Stimulated activated CD8-positive, alpha-beta memory T cell treated with anti-CD3 and anti-CD28 coated beads, Interleukin-15, amount 100 ng/mL, for 24 hours (primary cell): ENCODE measurements at places on chromosomes 3 and 15.
A peak's percentile ranks its signal among the peaks of the same experiment; 100 is the strongest.

GRCh38 chr3:54826251-54826691 is 101.6 kb downstream of the LRTM1 start:
- no peak for DNase-seq

- DNase-seq: no peak
Observed at GRCh38 chr3:9255976-9256375, 6.5 kb upstream of the SRGAP3 start.

GRCh38 chr15:80403712-80404056 is 498 bp upstream of the ARNT2 start:
- no peak for DNase-seq

GRCh38 chr3:22922317-22922716 is 280.8 kb upstream of the UBE2E2 start:
- DNase-seq: no peak

DNA sequence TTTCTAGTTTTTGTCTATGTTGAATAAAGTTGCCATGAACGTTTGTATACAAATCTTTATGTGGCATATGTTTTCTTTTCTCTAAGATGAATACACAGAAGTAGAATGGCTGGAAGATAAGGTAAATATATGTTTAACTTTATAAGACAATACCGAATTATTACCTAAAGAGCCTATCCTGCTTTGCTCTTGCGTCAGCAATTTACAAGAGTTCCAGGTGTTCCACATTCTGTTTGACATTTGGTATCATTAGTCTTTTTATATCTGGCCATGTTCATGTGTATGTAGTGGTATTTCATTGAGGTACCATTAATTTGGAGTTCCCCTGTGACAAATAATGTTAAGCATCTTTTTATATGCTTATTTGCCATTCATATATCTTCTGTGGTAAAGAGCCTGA is 74.1 kb upstream of the TRIM42 start:
- DNase-seq: no peak

DNA sequence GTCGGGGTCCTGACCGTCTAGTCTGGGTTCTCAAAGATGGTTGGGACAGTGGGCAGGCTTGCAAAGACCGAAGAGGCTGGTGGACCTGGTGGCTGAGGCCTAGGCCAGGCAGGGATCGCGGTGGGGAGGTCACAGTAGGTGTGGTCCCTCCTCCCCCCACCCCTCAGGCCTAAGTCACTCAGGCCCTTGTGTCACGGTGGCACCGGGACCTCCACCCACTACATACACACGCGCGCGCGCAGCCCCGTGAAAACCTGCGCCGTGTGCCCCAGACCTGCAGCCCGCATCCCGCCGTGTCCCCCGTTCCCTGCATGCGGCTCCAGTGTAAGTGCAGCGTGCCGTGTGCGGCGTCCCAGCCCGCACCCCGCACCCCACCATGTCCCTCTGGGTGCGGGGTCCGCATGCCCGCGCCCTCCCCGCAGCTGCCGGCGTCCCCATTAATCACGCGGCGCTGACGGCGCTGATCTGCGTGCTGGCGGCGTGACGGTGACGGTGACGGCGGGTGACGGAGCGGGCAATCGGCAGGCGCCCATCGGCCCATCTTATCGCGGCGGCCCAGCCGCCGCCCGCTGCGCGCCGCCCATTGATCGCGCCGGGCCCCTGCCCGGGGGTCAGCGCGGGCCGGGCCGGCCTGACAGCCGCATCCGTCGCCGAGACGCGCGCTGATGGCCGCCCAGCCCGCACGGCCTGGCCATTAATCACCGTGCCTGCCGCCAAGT is 24.4 kb downstream of the SEC61A1 start:
- no peak for DNase-seq

GRCh38 chr3:158830391-158830790 is 28.5 kb downstream of the MFSD1 start:
- no peak for DNase-seq

- DNase-seq: no peak
Observed at GRCh38 chr3:47716656-47717055, 65.0 kb downstream of the SMARCC1 start.

DNA sequence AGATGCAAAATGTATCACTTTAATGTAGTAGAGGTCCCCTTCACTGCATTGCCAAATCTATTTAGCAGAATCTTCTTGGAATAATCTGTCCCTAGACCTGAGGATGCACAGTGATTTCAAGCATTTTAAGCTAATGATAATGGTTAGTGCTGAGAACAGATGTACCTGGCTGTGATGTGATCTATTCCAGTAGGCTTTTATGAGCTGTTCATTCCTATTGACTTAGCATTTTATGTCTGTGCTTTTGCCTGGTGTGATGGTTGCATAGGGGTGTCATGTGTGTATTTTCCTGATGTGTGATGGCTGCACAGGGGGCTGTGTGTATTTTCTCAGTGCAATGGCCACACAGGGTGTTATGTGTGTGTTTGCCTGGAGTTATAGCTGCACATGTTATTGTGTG is 272.9 kb downstream of the TIGIT start:
- no peak for DNase-seq

DNA sequence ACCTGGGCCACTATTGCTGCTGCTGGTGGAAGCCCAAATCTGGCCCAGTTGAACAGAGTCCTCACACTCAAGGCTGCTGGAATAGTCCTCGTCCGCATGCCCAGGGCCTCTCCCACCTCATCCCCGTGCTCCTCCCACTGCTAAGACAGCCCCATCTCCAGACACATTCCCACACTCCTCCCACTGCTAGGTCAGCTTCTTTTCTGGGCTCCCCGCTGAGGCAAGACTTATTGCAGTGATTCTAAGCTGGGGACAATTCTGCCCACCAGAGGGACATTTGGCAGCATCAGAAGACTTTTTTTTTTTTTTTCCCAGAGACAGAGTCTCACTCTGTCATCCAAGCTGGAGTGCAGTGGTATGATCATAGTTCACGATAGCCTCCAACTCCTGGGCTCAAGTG is 35.1 kb downstream of the POC1A start:
- no peak for DNase-seq

DNA sequence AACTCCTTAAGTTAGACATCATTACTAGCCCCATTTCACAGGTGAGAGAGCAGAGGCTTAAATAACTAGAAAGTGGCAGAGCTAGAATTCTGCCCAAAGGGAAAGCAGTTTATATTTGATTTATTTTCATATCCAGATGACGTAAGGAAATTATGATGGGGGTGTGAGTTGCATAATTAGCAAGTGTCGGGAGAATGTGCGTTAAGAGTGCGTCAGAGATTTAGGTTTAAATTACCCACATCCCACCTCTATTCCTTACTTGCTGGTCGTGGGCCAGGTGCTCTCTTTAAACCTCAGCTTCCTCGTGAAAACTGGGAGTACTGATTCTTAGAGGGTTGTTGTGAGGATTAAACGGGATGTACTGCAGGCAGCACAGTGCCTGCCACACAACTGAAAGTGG is 32.3 kb downstream of the FSTL1 start:
- DNase-seq: no peak

GRCh38 chr3:71372241-71372768 is 211.2 kb downstream of the FOXP1 start:
- DNase-seq: no peak

GRCh38 chr15:68427366-68427765 is 4.6 kb downstream of the ITGA11 start:
- DNase-seq: no peak

DNA sequence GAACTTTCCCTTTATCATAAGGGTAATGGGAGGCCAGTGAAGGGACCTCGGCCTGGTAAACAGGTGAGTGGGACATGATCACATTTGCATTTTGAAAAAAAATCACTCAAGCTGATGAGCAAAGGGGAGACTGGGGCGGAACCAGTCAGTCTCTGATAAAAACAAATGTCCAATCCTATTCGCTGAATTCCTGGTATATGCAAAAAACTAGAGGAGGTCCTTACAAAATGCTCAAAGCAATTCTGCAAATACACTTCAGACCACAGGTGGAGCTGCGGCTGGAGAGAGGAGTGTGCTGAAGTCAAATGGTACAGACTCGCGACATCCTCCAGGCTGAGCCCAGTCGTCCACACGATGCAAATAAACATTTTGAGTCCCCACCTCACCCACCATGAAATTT is 166.7 kb downstream of the FOXP1 start:
- DNase-seq: no peak

DNA sequence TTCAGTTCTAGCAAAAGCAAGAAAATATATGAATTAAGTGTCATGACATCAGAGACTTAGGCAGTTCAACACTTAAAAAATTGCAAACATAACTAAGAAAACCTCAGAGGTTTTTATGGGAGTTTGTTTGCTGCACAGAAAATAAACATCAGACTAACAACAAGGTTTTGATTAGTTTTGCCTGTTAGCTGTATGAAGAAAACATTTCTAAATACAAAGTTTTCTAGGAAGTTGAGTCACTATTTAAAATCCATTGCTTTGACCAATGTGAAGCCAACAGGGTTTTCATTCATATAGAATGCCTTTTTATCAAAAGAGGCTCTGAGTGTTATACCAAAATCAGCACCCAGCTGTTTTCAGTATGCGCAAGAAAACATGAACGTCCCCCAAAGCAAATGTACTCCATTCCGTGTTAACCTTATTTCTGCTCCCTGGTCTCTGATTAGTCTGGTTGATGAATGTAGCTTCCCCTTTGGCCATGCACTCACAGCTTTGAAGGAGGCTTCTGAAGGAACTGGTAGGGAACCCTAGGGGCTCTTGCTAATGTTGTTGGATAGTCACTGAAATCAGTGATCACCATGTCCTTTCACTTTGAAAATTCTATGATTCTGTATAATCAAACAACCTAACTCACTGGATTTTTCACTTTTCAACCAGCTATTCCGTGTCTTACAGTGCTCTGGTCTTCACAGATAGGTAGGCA is 89.6 kb upstream of the TSEN2 start:
- DNase-seq: no peak

DNA sequence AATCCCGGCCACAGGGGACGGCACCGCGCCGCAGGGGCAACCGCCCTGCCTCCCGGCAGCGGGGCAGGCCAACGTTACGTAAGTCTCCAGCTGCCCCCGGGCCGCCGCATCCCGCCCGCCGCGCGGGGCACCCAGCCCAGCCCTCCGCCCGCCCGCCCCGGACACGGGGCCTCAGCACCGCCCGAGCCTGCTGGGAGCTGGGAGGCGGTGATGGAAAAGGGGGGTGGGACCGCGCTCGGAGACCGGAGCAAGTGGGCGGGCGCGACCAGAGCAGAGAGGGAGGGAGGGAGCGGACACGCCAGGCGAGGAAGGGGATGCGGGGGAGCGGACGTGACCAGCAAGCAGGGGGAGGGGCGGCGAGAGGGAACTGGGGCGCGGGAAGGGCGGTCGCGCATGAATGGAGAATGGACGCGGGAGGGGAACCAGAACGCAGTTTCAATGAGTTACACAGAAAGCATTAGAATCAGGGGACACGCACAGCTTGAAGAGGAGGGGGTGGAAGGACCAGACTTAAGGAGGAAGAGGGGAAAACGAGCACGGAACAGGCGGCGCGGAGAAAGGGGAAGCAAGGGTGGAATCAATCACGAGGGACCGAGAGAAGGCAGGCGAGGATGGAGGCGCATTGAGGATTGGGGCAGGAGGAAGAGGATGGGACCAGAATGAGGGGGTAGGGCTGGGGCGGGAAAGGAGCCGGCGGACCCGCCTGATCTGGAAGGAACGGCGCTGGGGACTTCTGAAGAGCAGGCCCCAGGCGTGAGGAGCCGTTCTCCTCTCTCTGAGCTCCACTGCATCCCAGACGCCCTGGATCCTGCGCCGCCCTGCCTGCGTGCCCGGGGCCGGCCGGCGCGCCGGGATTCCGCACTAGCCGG is 559 bp downstream of the PKM start:
- DNase-seq: peak; percentile 61

GRCh38 chr3:175956964-175957363 is 1097.8 kb downstream of the NAALADL2 start:
- DNase-seq: no peak

- DNase-seq: no peak
Observed at GRCh38 chr3:145936971-145937370, 224.0 kb downstream of the PLOD2 start.

DNA sequence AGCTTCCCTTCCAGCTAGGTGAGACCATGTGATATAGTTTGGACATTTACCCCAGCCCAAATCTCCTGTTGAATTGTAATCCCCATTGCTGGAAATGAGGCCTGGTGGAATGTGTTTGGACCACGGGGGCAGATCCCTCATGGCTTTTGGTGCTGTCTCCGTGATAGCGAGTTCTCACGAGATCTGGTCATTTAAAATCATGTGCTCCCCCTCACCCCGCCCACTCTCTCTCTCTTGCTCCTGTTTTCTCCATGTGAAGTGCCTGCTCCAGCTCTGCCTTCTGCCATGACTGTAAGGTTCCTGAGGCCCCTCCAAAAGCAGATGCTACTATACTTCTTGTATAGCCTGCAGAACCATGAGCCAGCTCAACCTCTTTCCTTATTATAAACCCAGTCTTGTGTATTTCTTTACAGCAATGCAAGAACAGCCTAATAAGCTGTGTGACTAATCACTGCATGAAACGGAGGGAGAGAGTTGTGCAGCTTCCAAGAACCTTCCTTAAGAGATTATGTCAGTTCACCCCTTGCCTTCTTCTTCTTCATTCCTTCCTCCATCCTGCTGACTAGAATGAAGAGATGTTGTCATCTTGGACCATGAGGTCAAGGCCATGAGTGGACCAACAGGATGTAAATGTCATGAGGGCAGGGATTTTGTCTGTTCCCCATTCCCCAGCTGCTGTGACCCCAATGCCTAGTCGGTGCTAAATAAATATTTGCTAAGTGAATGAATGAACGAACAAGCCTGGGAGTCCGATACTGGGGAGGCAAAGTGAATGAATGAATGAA is 91.0 kb downstream of the CPN2 start:
- DNase-seq: no peak

DNA sequence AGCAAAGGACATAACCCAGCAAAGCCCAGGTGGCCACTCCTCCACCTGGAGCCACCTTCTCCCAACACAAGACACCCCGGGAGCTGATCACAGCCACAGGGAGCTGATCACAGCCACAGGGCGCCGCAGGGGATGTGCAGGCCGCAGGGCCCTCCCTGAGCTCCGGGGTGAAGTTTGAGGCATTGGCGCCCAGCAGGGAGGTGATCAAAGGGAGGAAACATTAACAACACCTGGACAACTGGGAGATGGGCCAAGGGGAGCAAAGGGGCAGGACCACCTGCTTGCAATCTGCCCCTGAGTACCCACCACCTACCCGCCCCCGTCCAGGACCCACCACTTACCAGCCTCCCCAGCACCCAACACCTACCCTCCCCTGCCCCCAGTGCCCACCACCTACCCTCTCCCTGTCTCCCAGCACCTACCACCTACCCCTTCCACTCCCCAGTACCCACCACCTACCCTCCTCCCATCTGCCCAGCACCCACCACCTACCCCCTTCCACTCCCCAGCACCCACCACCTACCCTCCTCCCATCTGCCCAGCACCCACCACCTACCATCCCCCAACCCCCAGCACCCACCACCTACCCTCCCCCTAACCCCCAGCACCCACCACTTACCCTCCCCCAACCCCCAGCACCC is 2.4 kb downstream of the UROC1 start:
- DNase-seq: no peak
